NCI-H2029 (cell line): ENCODE measurements at places on chromosomes 7 and 10.
A peak's percentile ranks its signal among the peaks of the same experiment; 100 is the strongest.

- DNase-seq: no peak
These were observed 97.7 kb upstream of the CDCA7L start for GRCh38 chr7:22043367-22043766.

GRCh38 chr7:47218378-47219176 is 363.3 kb downstream of the TNS3 start:
- no peak for DNase-seq

GRCh38 chr7:93231259-93231658 is 907 bp upstream of the VPS50 start:
- DNase-seq: no peak

- peak; percentile 11 for DNase-seq
These were observed 15.6 kb upstream of the PARP12 start for GRCh38 chr7:140078392-140078791.

DNA sequence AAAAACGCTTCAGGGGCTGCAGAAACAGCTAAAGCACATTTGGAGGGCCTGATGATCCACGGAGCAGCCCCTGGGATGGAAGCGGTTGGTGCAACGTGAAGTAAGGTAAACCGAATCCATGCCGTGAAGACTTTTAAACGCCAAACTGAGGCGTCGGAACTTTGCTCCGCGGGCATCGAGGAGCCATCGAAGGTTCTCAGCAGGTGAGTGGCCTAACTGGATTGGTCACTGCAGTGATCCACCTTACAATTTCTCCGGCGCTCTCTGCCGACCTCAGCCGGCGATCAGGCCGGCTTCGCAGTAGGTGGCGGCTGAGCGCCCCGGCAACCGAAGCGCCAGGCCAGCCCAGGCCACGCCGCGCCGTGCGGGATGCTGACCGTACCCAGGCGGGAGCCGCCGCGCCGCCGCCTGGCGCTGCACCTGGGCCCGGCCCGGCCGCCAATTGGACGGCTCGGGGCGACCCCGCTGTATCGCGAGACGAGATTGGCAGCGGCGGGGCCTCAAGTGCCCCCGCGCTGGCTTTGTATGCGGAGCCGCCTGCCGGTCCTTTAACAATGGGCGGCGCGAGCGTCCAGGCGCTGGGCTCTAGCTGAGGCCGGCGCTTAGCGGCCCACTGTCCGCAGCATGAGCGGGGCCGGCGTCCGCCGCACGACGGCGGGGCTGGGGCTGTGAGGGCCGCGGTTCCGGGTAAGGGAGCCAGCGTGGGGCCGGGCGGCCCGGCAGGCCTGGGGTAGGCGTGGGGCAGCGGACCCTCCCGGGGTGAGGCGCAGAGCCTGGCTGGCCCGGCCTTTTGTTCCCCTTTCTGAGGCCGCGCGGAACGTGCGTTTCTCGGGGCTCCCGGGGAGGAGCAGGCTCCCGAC is at the start of gene CCNJ:
Gene CCNJ, plus strand, starts transcription at position 551 of the 860 bp plus-strand sequence. CDS start 811 bp downstream, outside the sequence.
- peak; percentile 71 for DNase-seq

DNA sequence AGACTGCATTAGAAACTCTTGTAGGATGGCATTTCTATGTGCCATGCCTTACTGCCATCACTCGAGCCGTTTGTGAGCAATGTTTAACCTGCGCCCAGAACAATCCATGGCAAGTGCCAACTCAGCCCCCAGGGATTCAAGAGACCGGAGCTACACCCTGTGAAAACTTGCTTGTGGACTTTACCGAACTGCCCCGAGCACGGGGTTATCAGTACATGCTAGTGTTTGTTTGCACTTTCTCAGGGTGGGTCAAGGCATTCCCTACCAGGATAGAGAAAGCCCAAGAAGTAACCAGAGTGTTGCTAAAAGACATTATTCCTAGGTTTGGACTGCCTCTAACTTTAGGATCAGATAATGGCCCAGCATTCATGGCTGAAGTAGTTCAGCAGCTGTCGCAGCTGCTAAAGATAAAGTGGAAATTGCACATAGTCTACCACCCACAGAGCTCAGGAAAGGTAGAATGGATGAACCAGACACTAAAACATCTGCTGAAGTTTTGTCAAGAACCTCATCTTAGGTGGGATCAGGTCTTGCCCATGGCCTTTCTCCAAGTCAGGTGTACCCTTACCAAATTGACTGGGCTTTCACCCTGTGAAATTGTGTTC is 8.9 kb upstream of the CYREN start:
- no peak for DNase-seq

DNA sequence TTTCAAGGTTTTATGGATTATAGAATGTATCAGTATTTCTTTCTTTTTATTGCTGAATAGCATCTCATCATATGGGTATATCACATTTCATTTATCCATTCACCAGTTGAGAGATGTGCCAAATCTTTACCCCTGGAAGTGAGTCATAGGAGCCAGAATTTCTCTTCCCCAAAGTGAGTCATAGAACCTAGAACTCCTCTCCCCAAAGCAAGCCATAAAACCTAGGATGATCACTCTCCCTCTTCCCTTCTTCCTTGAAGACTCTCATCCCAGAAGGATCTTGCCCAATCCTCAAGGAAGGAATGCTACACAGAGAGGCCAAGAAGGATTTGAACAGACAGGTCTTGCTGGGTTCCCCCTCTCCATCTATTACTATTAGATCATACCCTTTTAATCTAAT is 199.9 kb downstream of the EVX1 start:
- DNase-seq: no peak

DNA sequence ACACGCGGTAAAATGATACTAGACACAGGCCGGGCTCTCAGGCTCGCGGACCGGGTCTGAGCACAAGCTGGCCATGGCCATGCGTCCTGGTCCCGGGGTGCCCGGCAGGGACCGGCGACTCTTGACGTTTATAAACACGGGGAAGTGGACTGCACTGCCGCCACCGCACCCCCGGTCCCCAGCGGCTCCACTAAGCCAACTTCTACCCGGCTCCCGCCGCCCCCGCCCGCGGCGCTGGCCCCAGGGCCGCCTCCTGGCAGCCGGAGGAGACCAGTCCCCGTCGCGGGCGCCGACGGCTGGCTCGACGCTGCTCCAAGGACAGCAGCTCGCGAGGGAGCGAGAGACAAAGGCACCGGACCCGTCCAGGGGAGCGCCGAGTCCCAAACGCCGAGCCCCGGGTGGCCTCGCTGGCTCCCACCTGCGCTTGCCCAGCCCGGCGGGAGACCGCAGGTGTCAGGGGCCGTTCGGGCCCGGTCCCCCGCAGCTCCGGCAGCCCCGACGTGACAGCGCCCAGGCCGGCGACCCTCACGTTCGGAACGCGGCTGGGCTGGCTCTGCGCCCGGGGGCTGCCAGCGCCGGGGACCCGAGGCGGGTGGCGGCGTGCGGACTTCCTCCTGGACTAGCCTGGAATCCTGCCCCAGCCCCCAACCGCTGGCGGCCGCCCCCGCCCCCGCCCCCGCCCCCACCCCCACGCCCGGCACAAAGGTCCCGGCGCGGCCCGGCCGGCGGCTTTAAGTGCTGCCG is 517 bp downstream of the ITGB1 start:
- DNase-seq: no peak

DNA sequence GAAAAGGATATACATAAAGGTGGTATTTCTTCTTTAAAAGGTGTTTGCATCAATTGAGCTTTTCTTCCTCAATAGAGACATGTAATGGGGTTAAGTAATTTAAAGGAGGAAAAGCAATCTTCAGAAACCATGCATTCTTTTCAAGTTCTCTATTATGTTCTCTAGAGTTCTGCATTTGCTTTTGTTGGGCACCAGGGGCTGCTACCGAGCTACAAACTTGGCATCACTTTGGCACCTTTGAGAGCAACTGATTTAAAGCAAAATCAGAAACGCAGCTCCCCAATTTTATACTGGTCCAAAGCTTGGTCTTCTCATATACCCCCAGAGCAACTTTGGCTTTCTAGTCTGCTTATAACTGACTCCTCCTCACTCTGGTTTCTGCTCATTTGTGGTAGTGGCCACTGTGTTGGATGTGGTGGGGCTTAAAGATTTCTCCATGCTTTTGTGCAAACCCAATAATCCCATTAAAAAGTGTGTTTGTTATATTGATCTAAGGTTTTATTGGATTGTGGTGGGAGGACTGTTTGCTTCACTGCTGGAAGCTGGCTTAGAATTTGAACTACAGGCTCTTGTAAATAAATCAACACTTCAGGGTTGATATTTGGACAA is 712.1 kb downstream of the PHTF2 start:
- DNase-seq: no peak

- no peak for DNase-seq
These were observed 314.7 kb upstream of the ZNF32 start for GRCh38 chr10:43963379-43963778.

DNA sequence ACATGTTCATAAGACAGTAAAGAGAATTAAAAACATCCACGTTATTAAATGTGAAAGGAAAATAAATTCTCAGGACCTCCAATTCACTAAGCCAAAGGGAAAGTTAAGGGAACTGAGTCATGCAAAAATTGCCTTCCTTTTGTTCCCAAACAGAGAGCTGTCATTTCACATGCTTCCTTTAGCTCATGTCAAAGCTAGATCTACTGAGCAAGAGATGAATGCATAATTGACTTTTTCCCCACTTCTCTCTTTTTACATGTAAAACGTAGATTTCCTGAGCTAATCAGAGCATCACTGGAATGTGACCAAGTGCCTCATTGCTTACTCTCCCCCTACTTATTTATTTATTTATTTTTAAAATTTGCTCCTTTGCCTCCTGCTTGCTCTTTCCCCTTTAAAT is 129.1 kb upstream of the AMPH start:
- no peak for DNase-seq

DNA sequence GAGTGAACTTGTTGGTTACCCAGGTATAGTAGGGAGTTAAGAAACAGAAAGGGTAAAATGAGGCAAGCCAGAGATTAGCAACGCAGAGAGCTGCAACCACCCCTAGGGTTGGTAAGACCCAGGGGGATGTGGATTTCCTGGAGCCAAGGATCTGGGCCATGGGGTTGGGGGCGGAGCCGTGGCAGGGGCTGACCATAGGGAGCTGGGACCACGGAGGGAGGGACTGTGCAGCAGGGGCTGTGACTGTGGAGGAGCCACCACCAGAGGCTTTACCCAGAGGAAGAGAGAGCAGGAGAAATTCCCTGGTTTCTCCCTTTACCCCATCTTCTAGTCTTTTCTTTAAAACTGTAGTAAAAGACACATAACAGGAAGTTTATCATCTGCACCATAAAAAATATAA is 58.6 kb upstream of the BAIAP2L1 start:
- DNase-seq: peak; percentile 25
